ENCODE measurements at places on chromosomes 3 and 15.

GRCh38 chr3:42666577-42666998, 13.1 kb downstream of the ZBTB47 start:
- no peak for DNase-seq

- DNase-seq = peak; percentile 45
These were observed 101.1 kb upstream of the CCNL1 start for GRCh38 chr3:157261000-157261399.

- DNase-seq = no peak
These were observed 119.1 kb downstream of the ROBO2 start for GRCh38 chr3:77158730-77159581.

- no peak for DNase-seq
These were observed 97.3 kb downstream of the IQSEC1 start for GRCh38 chr3:12975748-12976522.

DNA sequence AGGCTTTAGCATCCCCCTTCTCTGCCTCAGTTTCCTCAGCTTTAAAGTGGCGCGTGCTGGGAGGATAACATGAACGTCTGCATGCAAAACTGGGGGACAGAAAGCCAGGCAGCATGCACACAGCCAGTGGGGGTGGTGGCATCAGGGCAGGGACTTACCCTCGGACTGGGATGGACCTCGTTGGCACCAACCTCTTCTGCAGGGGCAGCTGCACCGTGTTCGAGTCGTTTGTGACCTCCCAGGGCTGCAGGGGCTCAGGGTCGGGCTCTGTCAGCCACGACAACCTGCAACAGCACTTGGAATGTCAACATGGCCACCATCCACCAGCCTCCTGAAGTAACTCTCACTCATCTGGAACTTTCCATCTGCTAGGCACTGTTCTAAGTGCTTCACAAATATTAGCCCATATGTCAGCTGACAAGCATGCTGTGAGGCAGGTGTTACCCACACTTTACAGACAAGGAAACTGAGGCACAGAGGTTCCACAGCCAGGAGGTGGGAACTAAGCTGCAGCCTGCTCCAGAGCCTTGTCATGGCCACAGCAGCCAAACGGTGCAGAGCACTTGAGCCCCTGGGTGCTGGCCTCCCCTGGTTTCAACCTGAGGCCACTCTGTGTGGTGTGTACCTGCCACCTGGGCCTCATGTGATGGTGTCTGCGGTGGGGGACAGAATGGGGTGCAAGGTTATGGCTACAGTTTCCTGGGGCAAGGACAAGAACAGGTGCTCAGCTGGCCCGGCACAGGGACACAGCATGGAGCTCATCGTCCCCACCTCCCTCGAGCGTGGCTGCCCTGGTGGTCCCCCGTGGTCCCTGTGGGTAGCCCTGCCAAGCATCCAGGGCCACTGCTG, 6.7 kb downstream of the C3orf22 start:
- DNase-seq = no peak

DNA sequence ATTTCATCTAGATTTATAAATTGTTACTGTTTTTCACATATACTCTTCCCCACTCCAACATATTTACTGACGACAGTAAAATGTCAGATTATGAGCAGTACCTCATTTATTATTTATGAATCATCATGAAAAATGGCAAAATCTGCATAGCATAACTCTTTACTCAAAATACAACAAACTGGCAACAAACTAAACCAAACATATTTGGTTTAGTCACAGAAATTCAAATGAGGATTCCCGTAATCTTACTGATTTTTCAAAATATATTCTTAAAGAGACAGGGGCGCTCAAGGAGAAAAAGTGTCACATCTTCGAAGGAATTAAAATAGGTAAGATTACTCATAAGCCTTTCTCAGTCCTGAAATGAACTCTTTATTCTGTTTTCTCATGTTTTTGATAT, 3.0 kb upstream of the GPR87 start:
- peak; percentile 5 for DNase-seq

- DNase-seq = no peak
These were observed 238.2 kb upstream of the BHLHE40 start for GRCh38 chr3:4741106-4741403.

DNA sequence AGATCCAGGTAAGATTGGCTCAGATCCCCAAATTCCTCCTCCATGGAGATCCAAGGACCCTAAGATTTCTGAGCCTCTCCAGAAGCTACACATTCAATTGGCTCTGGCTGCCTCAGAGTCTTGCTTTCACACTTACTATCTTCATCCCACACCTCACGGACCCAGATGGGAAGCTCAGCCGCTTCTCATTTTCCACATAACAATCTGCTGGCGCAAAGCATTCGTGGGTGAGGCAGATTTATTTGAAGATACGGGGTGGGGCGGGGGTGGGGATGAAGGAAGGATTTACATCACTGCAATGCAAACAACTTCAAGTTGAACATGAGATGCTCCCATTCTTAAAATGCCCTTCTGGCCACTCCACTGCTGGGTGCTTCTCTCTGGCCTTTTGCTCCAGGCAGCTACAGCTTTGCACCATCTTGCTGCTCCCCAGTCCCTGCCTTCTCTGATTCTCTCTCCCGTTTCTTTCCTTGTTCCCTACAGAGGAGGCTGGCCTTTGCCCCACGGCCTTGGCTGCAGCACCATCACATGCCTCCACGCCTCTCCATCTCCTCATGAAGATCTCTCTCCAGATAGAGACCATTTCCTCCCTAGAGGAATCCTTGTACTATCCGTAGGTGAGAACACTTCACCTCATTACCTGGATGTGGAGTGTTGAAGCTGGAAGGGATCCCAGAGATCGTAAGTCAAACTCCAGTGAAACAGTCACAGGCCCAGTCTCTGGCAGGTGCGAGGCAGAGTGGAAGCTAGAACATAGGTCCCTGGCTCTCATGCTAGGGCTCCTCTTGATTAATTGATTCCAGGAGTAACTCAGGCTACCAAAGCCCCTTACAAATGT, 175.9 kb downstream of the RPLP1 start:
- DNase-seq = no peak

DNA sequence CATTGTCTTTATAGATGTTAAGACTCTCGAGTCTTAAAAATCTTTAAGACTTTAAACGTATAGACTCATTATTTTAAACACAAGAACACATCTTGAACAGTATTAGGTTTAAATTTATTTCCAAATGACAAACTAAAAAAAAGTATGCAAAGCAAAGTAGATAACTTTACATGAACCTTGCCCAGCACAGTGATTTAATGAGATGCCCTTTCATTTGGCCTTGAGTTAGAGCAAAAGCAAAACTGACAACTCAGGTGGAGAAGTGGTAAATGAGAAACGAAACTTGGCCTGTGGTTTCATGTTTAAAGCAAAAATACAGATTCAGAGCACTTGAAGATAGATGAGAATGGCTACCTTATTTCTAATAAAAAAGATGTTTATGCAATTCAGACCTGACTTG, 8.6 kb downstream of the GPR15 start:
- DNase-seq = no peak

- DNase-seq = no peak
These were observed 1.0 kb upstream of the ARIH1 start for GRCh38 chr15:72472992-72473610.

DNA sequence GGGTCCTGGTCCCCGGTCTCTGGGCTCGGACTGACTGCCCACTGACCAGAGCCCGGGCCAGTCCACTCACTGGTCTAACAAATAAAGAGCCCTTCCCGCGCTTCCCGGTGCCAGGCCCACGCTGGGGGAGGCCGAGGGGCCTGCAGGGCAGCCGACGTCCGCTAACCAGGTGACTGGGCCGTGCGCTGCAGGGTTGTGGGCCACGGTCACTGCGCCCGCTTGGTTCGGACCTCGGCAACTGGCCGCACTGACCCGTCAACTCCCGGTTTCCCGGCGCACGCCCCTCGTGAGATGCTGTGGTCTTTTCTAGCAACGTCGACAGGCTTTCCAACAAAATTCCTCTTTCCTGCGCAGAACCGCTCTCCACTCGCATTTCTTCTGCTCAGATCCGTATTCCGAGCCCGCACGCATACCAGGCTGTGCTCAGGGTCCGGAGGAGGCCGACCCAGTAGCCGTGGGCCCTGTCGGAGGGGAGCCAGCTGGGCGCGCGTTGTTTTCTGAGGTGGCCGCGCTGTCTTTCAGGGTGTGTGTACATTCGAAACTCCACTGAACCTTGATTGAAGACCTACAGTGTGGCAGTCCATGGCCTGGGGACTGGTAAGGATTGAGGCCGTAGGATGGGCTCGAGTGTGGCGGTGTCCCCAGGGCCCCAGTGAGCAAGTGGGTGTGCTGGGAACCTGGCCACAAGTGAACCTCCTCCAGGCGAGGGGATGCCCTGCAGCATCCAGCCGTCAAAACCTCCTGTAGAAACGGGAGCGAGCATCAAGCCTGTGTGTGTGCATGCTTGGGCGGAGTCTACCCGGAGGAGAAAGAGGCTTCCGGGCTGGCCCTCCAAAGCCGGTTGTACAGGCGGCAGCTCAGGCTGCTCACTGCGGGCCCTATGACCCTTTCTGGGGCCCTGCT, 875 bp upstream of the NT5DC2 start:
- DNase-seq = peak; percentile 61

GRCh38 chr3:146350852-146351251, 99.9 kb upstream of the PLSCR4 start:
- DNase-seq = no peak
